Inflammatory macrophage treated with lipopolysaccharide for 4 hours (primary cell): ENCODE measurements at places on chromosomes 1 and 21.

- DNase-seq: no peak
Observed at GRCh38 chr1:3419415-3420204, 34.9 kb upstream of the ARHGEF16 start.

- DNase-seq: no peak
Observed at GRCh38 chr1:226651732-226652105, 87.4 kb downstream of the ITPKB start.

DNA sequence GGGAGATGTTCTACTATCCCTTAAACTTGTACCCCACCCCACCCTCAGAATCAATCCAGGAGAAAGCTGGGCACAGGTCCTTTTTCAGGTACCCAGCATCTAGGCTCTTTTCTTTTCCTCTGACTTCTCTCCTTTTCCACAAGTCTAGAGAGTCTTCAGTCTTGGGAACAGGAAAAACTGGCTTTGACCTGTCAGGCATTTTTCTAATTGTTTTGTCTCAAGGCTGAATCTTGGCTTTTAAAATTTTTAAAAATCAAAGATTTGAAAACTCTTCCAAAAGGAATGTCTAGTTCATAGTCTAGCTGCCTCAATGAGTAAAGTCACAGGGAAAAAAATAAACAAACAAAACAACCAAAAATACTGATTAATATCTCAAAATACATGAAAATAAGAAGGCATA, 161.5 kb downstream of the HFM1 start:
- no peak for DNase-seq

GRCh38 chr1:204992201-204992997, 50.6 kb upstream of the CNTN2 start:
- peak; percentile 63 for DNase-seq

DNA sequence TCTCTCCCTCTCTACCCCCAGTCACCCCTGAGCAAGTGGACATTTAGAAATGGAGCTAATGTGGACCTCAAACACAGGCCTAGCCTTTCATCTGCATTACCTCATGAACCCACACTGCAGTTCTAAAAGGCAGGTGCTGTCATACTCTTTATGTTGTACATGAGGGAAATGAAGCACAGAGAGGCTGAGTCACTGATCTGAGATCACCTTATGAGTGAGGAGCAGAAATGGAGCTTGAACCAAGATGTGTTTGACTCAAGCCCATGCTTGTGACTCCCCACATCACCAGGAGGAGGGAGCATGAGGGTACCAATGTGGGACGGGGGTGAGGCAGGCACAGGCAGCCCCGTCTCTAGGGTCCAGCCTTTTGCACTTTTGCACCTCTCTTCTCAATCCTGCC, 702.8 kb downstream of the PTPRU start:
- DNase-seq: no peak

- no peak for DNase-seq
Observed at GRCh38 chr21:41616031-41616591, 108.2 kb upstream of the TMPRSS2 start.

DNA sequence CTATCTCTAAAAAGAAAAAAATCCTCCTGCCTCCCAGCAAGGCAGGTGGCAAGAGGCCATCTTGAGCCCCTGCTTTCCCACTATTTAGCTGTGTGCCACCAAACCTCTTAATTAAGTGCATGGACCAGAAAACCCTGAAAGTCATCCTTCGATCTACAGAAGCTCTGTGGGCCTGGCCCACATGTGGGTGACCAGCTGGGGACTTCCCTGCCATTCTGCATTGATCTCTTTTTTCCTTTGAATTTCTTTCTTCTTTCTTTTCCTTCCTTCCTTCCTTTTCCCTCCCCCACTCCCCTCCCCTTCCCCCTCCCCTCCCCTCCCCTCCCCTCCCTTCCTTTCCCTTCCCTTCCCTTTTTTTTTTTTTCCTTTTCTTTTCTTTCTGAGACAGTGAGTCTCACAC, 38.0 kb downstream of the KIF21B start:
- DNase-seq: no peak

DNA sequence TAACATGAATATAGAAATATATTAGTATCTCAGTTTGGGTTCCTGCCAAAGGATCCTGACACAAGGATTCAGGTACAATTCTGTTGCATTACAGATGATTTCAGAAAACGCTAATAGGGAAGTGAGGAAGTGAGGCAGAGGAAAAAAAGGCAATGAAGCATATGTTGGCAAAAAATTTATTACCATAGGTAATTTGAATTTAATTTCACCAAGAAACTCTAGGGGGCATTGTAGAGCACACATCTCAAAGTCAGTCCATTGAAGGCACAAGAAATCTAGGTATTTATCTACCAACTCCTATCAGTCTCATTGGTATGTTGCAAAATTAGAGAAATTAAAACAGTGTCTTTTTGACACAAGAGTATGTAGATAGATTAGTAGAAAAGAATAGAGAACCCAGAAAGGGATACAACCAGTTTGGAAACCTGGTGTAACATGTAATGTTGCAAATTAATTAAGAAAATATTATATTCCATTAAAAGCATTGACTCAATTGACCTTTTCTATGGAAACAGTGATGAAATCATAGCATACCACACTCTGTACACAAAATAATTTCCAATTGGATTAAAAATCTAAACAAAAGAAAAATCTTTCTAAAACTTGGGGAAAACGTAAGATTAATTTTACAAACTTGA, 104.9 kb upstream of the SNX7 start:
- peak; percentile 2 for DNase-seq

DNA sequence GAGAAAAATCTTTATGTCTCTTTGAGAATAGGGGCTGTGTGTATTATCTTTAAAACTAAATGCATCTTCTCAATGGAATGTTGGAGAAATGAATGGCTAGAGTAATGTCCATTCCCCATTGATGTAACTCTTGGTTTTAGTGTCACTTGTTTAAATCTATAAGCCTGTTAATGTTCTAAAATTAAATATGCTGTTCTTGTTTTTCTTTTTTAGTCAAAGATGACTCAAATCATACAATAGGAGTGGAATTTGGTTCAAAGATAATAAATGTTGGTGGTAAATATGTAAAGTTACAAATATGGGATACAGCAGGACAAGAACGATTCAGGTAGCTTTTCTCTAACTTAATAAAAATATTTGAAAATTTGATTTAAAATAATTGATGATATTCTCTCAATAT, 17.6 kb downstream of the RAB4A start:
- DNase-seq: no peak

- no peak for DNase-seq
Observed at GRCh38 chr1:17130138-17130635, 10.9 kb upstream of the PADI2 start.
